Activated CD8-positive, alpha-beta memory T cell treated with anti-CD3 and anti-CD28 coated beads for 1 hour (primary cell): ENCODE measurements at places on chromosomes 3 and 15.

DNA sequence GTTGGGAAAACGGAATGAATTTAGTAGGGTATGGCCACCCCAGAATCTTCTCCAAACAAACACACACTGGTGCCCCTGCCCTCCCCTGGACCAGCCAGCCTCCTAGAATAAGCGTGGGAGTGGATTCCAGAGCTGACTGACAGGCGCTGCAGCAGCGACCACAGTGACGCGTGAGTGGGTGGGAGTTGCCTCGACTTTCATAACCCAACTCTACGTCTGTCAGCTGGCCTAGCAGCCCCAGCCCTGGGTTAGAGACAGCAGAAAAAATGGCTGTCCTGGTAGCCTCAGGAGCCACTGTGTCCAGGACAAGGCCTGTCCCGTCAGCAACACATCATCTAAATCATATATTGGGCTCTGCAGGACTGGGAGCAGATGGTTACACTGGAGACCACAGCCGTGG is 10.0 kb downstream of the PLA2G4B start:
- DNase-seq = no peak

- no peak for DNase-seq
These were observed 808 bp downstream of the BCL6 start for GRCh38 chr3:187744169-187745151.

DNA sequence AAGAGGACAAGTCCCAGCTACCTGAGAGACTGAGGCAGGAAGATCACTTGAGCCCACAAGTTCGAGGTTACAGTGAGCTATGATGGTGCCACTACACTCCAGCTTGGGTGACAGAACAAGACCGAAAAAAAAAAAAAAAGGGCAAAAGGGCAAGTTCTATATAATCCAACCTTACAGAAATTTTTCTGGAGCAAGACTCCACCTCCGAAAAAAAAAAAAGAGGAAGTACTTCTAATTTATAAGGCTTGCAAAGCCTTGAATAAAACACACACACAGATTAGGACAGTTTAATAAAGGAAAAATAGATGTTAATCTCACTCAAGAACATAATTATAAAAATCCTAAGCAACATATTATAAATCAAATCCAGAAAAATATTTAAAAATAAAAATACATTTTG is 14.4 kb upstream of the XYLB start:
- no peak for DNase-seq

DNA sequence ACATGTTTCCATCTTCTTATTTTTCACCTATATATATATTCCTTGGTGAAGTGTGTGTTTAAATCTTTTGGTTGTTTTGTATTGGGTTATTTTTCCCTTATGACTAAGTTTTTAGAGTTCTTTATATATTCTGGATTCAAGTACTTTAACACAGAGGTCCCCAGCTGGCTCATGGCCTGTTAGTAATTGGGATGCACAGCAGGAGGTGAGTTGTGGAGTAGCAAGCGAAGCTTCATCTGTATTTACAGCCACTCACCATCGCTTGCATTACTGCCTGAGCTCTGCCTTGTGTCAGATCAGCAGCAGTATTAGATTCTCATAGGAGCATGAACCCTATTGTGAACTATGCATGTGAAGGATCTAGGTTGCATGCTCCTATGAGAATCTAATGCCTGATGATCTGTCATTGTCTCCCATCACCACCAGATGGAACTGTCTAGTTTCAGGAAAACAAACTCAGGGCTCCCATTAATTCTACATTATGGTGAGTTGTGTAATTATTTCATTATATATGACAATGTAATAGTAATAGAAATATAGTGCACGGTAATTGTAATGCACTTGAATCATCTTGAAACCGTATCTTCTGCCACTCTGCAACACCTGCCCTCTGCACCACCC is 151.6 kb downstream of the RSRC1 start:
- no peak for DNase-seq

GRCh38 chr15:68550498-68551295 is 28.1 kb upstream of the CORO2B start:
- DNase-seq = peak; percentile 26
